ENCODE measurements at places on chromosomes 16 and 17.

DNA sequence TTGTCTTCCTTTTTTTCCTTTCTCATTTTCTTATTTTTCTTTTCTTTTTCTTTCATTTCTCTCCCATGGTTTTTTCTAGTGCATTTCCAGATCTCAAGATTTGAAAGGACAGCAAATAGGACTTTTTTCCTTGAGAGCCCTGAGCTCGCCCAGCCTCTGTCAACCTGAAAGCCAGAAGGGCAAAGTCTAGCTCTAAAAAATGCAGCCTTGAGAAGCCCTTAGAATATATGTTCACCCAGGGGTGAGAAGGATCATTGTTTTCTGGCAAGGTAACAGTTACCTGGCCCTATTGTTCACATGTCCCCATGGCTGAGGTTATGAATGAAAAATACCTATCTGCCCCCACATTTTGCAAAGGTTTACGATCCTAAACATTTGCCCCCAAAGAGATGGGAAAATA, 218.4 kb downstream of the IRX3 start:
- no peak for DNase-seq

GRCh38 chr16:64968539-64968938, 153.3 kb downstream of the CDH11 start:
- no peak for DNase-seq

GRCh38 chr16:87464691-87465300, 28.0 kb downstream of the ZCCHC14 start:
- peak; percentile 69 for DNase-seq

GRCh38 chr17:1714980-1715802, 5.0 kb upstream of the TLCD2 start:
- peak; percentile 83 for DNase-seq

DNA sequence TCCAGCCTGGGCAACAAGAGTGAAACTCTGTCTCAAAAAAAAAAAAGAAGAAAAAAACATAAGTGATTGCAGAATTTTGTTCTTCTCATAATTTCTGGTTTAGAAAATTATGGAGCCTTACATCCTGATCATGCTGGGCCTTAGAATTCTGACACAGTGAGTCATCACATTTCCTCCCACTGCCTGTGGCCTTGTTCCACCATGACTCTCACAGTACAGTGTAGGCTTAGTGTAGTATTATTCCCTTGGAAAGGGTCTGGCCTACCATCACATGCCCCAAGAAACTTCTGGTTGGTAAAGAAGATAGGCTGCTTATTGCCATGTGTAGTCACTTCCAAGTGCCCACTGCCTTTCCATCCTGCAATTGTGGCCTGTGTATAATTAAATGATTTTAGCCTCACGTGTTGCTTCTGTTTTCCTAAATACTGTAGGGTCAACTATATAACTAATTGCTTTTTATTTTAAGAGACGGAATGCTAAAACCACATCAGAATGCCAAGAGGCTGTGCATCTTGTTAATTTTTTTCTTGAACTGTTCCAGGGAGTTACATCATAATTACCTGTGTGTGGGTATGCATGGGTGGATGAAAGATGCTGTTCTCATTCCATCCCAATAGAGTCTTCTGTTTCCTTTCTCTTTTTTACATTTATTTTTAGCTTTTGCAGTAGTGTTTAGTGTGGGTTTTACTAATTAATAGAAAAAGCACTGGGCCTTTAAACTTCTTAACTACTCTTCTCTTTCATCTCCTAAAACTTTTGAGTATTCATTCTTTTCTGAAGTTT, 25.9 kb downstream of the OGFOD1 start:
- no peak for DNase-seq

DNA sequence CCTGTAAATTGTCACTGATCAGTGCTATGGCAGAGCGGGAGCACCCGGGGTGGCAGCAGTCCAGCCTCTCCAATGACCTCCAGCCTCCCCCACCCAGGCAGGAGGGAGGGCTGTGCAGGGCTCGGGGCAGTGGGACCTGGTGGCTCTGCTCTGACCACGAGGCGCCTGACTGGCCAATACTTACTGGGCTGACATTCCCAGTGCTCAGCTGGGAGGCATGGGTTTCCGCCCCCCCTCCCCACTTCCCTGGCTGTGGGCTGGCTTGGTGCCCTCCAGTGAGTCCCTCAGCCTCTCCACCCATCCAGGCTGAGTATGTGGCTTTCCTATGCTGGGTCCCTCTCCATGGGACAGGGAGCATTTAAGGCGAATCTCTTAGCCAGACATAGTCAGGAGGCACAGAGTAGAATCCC, 2.7 kb downstream of the SOCS3 start:
- no peak for DNase-seq

GRCh38 chr17:58269557-58270291, 11.0 kb downstream of the MPO start:
- DNase-seq = no peak

- DNase-seq = peak; percentile 80
These were observed 182.3 kb downstream of the AATF start for GRCh38 chr17:37130984-37131446.

DNA sequence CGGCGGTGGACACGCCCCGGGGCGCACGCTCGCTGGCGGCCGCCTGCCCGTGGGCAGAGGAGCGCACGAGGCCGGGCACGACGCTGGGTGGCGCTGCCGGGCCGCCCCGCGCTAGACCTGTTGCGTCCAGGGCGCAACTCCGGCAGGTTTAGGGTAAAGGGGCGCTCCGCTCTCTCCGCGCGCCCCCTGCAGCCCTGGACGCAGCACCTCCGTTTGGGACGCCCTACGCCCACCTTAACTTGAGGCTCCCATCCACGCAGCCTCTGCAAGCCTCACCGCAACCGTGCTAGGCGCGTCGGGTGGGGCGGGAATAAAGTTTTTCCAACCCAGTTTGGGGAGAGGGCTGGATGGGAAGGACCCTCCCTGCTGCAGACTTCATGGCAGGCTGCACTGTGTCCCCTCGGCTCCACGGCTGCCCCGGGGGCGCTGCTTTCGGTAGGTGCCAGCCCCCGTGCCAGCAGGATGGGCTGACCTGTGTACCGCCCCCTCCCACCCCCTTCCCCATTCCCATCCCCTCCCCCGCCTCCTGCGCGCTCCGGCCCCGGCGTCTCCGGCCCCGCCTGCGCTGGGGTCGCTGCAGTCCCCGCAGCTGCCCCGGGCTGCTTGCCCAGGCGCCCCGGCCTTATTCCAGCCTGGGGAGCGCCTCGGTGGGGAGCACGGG, at the start of gene SYT17:
Gene SYT17 (plus strand): TSS at position 531 of the 661 bp plus-strand sequence. CDS start 407 bp downstream, outside the sequence.
- peak; percentile 82 for DNase-seq

DNA sequence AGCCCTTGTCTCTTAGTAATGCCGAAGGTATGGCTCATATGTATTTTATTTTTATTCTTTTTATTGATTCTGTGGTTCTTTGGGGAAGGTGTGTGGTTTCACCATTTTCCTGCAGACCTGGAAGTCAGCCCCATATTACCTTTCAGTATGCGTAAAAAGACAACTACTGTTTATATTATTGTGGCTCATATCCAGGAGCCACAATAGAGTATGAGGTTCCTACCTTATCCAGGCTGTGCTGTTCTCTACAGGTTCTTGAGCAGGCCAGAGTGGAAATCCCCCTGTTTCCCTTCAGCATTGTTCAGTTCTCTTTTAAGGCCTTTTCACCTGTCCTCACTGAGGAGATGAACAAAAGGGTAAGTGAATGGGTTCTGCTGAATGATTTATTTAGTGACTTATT, 33.2 kb downstream of the REXO5 start:
- DNase-seq = no peak

DNA sequence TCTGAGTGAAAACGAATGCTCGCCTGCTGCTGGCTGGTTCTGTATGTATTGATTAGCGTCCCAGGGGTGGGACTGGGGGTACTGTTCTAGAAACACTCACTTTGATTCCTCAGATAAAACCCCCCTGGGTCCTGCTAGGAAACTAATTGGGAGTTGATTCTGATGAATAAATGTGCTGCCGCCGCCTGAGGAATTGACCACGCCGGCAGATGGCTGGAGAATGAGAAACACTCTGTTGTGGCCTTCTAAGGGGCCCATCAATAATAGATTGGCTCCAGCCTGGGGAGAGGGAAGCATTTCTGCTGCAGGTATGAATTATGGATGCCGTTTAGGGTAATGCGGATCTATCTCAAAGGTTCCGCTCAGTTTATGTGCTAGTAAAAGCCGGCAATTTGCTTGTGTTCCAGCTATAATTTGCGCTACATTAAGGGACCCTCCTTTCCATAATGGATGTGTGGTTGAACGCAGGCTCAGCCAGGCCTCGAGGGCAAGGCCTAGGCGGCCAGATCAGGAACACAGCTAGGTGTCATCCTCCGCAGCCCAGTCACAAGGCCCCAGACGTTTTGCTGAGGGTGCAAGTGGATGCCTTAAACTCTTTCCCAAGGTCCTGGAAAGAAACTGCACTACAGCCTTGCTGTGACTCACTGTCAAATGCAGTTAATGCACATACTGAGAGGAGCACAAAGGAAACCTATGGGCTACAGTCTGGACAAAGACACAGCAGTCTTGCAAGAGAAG, 132.2 kb upstream of the HS3ST2 start:
- DNase-seq = no peak

DNA sequence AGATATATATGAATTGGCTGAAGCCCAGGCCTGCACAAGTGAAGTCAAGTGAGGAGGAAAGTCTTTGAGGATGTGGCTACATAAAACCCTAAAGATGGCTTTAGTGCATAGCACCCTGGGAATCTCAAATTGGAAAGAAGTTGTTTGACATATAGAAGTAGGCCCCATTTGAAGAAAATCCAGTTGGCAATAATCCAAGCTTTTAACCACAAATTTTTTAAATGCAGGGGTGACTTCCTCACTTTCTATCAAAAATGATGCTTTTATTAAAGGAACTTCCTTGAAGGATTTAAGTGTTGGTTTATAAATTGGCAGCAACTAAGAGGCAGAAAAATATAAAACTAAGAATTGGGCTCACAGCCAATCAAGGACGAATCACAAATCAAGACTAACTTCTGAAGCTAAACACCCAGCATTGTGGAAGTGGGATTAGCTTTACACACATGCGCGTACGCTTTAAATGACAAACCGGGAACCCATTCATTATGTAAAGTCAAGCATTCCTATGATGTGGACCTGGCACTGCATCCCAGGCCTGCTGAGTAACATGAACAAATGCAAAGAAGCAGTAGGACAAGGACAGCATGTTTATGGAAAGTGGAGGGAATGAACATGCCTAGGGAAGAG, 63.3 kb downstream of the NOG start:
- DNase-seq = no peak

DNA sequence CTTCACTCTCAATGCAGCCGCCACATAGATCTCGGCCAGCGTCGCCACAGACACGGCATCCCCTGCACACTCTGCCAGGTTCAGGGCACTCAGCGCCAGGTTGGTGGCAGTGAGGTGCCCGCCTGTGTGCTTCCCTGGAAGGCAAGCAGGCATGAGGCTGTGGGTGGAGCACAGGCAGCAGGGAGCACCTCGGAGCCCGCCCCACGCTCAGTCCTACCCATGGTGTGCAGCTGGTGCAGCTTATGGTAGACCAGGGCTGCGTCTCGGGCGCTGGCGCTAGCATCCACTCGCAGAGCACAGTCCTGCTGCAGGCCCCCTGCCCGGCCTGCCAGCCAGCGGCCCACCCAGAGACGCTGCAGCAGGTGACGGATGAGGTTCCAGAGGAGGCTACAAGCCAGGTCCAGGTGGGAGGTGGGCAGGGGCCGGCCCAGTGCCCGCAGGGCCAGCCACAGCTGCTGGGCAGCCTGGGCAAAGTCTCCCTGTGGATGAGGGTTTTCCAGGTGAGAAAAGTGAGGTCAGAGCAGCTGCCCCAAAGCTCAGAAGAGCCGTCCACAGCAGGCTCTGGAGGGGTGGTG, 20.5 kb downstream of the SREBF1 start:
- no peak for DNase-seq

GRCh38 chr17:77882481-77883212, 75.9 kb upstream of the TNRC6C start:
- DNase-seq = no peak

- peak; percentile 5 for DNase-seq
These were observed 409.6 kb upstream of the MAF start for GRCh38 chr16:80009971-80010659.

DNA sequence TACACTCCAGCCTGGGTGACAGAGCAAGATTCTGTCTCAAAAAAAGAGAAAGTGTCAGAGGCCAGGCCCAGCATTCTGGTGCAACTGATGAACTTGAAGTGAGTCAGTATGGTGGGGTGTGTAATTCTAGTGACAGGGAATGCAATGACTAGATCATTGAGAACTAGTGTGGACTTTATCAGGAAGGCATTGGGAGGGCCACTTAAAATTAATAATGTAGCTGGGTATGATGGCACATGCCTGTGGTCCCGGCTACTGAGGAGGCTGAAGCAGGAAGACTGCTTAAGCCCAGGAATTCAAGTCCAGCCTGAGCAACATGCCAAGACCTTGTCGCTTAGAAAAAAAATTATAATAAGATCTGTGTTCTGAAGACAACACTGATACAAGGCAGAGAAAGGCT, 90.8 kb downstream of the STX8 start:
- DNase-seq = no peak

- DNase-seq = no peak
These were observed 6.7 kb downstream of the NR1D1 start for GRCh38 chr17:40093580-40094201.

- DNase-seq = no peak
These were observed 439.3 kb upstream of the CDH8 start for GRCh38 chr16:62475573-62475972.

GRCh38 chr16:1612320-1613111, at the start of gene CRAMP1:
Gene CRAMP1, plus strand, starts transcription at chr16:1612360. Its CDS starts 2,280 bp downstream, at chr16:1614640.
- no peak for DNase-seq

DNA sequence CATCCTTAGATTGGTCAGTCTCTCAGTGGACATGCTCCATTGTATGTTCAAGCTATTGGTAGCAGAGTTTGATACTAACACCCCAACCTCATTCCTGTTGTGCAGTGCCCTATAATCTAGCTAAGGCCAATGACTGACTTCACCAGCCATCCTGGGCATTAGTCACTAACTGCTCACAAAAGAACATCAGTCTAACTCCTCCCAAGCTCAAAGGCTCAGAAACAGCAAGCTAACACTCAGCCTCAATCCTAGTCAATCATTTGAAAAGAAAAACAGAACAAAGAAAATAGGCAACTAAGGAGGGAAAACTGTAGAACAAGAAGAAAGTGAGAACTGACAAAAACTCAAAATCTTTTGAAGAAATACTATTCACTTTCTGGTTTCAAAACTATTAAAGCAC, 199.1 kb upstream of the C17orf78 start:
- DNase-seq = no peak

- DNase-seq = no peak
These were observed 5.8 kb upstream of the UNK start for GRCh38 chr17:75778861-75779249.

All from large intestine (tissue), 12 donors.